ENCODE measurements at places on chromosomes 2 and 18. TPM values are rescaled to one million over a fixed set of nuclear protein-coding genes. Genes with fewer than 3 reads are reported as not detected.

Gene KLF7
- 87.0 TPM for total RNA-seq

Gene DTNA
- 69.2 TPM for total RNA-seq

Gene ZNF532
- total RNA-seq: 312 TPM

Gene GCG
- not detected for total RNA-seq

Gene STPG4
- total RNA-seq: 1.9 TPM

Gene CTNNA2
- 249 TPM for total RNA-seq

Measured in parietal lobe (tissue), 2 donors.